ENCODE measurements at places on chromosomes 11 and 22.

- DNase-seq, result no peak
These were observed 366.8 kb downstream of the SHANK2 start for GRCh38 chr11:70885281-70886231.

DNA sequence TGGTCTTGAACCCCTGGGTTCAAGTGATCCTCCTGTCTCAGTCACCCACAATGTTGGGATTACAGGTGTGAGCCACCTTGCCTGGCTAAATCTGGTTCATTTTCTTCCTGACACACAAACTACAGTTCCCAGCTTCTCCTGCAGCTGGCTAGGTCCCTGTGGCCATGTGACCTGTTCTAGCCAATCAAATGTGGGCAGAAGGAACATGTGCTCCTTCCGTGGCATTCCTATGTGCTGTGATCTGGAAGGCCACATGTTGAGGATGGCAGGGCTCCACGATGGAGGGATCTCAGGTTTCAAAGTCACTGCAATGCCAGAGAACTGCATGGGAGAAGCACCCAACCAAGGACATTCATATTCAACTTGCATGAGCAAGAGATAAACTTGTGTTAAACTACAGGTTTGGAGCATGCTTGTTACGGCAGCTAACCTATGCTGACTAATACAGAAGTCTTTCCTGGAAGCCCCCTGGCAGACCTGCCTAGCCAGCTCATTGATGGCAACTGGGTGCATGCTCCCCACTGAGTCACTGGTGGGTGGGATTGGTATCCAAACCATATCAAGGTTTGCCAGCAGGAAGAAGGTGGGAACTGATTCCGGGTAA lies 86.0 kb downstream of the RPS6KA4 start:
- DNase-seq, result no peak

DNA sequence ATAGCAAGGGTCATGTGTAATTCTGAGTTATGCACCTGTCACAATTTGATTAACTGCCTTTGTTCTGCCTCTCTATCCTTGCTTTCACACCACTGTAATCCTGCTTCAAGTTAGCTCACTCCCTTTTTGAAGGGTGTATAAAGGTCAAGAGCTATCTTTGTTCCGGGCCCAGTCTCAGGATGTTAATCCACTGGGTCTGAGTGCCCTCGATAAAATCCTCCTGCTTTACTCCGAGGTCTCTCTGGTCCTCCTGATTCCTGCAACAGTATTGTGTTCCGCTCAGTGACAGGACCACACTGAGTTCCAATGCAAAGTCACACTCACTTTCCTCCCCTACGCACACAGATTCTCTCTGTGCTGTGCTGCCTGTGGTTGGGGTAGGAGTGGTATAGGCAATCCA lies 186.5 kb downstream of the DYNC2H1 start:
- no peak for DNase-seq

DNA sequence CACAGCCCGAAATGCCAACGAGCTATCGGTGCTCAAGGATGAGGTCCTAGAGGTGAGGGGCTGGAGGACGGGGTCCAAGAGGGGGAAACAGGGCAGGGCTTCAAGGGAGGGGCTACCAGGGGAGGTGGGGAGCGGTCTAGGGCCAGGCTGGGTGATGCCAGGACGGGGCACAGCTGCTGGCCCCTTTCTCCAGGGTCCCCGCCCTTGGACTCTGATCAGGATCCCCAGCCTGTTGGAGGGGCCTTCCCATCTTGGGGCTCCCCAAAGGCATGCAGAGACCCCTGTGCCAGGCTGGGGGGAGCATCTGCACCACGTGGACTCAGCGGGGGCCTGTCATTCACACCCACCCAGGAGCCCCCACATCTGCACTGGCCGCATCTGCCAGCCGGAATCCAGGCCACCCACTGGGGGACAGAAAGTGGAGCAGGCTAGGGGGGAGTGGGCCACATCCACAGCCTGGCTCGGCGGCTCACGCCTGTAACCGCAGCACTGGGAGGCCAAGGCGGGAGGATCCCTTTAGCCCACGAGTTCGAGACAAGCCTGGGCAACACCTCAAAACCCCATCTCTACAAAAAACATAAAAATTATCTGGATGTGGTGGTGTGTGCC lies 18.9 kb downstream of the EPS8L2 start:
- no peak for DNase-seq

- no peak for DNase-seq
These were observed 8.6 kb downstream of the PPP6R3 start for GRCh38 chr11:68469122-68469521.

- no peak for DNase-seq
These were observed 21.0 kb downstream of the PARVB start for GRCh38 chr22:44045145-44045544.

DNA sequence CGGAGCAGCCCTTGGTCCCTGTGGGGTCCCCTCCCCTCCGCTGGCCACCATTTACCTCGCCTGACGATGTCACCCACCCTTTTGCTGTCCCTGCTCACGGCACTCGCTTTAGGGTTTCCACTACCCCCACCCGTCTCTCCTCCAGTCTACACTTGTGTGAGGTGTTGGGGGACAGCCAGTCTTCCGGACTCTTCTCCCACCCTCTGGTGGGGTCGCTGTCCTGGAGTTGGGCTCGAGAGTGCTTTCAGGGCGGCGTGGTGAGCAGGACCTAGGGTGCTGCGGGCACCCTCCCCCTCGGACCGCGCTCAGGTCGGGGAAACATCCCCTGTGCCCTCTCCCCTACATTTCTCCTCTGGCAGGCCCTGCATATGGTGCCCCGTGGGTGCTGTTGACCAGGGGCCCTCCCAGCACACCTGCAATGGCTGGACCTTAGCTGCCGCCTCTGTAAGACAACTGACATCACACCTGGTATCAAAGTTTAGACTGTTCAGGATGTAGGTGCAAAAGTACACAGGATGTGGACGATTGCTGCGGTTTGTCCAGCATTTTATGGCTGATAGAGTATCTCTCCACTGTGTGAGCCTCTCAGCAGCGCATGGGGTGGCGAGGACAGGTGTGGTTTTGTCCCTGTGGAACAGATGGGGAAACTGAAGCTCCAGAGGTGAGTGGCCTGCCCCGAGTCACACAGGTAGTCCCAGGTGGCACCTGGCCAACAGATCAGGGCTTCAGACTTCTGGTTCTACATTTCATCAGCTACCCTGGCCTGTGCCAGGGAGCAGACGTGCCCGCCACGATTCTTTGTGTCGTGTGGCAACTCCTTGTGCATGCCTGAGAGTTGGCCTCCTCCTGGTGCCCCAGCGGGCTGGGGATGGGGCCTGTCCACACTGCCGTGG lies 1.2 kb downstream of the GRK2 start:
- DNase-seq, result no peak

DNA sequence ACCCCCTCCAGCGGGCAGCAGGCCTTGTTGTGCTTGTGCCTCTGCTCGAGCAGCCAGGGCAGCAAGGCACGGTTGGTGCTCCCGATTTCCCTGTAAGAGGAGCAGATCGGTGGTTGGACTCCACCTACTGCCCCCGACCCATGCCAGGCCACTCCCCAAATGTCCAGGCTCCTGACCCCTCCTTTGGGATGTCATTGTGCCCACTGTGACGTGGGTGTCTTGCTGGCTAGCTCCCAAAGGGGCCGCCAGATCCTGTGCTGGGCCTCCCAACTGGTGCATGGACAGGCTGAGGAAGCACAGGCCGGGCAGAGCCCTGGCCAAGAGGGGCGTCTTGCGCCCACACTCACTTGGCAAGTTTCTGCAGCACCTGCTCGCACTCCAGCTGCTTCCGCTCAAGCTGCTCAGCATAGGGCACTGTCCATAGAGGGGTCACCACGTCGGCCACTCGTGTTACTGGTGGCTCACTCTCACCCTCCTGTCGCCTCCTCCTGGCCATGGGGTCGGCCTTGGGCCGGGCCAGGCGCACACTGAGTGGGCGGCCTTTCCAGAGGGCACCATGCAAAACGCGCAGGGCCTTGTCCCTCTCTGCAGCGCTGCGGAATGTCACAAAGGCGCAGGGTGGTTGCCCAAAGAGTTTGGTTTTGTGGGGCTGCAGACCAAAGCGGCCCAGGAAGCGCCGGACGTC lies at the start of gene RANBP1:
Gene RANBP1, plus strand, starts transcription at position 414 of the 685 bp plus-strand sequence. Its CDS starts 81 bp downstream, at position 495.
- no peak for DNase-seq

DNA sequence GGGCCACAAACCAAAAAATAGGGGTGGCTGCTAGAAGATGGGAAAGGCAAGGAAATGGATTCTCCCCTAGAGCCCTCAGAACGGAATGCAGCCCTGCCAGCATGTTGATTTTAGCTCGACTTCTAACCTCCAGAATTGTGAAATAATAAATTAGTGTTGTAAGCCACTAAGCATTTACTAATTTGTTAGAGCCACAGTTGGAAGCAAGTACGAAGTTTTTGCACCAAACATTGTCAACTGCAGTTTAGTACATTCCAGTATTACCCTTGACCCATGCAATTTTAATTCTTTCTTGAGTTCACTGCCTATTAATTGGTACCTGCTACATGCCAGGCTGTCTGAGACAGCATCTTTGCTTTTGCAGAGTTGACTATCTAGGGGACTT lies 32.2 kb downstream of the PARVA start:
- no peak for DNase-seq

DNA sequence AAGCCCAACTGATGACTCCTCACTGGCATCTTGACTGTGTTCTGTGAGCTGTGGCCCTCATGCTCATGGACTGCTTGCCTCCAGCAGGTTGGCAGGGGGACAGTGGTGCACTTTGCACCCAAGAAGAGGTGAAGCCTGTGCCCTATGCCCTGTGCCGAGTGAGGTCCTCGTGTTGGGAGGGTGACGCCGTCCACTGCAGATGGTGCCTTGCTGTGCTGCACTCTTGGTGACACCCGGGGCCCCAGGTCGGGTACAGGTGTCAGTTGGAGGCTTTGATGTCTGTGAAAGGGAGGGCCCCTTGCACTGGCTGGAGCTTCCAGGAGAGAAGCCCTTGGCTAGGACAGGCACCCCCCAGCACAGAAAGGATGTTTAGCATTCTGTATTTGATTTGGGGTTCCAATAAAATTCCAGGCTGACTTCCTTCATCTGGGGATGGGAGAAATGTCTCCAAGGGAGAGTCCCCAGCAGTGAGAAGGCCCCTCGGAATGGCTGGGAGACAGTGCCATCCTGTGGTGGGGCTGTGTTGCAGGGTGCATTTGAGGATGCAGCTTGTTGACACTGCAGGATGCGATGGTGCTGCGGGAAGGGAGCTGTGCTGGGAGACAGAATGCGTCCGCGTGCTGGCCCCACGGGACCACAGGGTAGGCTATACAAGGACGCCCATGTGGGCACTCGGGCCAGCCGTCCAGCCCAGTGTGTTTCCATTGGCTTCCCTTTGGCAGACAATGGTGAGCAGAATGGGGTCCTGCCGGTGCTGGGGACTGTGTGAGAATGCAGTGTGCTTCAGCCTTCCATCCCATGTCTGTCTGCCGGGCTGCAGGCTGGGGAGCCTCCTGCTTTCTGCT lies 2.5 kb upstream of the ZDHHC8 start:
- peak; percentile 61 for DNase-seq

DNA sequence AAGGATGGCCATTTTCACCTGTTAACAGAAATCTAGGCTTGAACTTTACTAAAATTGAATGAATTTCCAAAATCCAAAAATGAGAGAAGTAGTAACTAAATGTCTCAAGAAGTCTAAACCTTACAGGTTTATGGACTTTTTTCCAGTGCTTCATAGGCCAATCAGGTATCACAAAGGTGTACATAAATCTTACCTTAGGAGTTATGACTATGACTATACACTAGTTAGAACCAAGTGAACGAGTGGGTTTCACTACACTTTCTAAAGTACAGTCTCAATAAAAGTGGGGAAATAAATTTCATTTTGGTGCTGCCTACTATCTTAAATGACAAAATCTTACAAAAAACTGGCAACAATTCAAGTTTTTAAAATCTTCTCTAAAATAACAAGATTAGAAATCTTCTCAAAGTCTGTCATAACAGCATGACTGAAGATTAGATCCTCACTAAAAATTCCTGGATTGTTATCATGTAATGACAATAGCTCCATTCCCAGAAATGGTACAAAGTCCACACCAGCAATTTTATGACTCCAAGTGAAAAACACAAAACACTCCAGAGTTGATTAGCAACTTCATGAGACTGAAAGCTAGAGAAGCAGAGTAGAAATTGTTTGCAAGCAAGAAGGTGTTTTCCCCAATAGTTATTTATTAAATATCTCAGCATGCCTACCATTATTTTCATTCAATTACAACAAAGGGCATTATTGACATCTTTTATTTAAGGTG lies 20.9 kb downstream of the SOX6 start:
- DNase-seq, result no peak

- DNase-seq, result no peak
These were observed 255.7 kb downstream of the BUD13 start for GRCh38 chr11:116517077-116517476.

- no peak for DNase-seq
These were observed 118.1 kb downstream of the BBOX1 start for GRCh38 chr11:27158456-27159334.

DNA sequence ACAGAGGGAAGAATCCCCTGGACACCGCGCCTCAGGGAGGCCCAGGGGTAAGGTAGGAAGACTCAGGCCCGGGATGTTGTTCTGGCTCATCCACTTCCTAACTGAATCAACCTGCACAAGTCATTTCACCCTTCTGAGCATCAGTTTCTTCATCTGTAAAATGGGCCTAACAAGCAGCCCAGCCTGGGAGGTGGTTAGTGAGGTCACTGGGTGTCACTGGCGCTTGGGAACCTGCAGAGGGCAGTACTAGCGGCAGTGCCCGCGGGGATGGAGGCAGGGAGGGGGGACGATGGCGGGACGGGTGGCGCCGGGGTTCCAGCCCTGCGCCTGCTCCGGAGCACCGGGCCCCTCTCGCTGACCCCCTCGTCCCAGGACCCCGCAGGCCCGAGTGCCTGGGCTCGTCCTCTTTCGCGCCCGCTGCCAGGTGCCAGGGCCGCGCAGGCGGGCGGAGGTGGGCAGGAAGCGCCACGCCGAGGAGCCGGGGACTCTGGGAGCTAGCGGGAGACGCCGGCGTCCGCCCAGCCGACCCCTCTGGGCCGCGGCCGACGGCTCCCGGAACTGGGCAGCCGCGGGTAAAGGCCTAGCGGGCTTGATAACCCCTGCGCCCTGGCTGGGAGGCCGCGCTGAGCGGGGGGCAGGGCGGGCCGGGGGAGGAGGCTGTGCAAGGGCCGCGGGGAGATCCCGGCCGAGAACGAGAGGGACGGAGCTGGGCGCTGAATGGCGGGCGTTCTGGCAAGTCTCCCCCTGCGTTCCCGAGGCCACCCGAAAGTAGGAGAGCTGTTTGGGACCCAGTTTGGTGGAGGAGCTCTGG lies at the start of gene NLRX1:
Gene NLRX1, plus strand, starts transcription at position 255 of the 811 bp plus-strand sequence. CDS start 2,679 bp downstream, outside the sequence.
- peak; percentile 86 for DNase-seq

DNA sequence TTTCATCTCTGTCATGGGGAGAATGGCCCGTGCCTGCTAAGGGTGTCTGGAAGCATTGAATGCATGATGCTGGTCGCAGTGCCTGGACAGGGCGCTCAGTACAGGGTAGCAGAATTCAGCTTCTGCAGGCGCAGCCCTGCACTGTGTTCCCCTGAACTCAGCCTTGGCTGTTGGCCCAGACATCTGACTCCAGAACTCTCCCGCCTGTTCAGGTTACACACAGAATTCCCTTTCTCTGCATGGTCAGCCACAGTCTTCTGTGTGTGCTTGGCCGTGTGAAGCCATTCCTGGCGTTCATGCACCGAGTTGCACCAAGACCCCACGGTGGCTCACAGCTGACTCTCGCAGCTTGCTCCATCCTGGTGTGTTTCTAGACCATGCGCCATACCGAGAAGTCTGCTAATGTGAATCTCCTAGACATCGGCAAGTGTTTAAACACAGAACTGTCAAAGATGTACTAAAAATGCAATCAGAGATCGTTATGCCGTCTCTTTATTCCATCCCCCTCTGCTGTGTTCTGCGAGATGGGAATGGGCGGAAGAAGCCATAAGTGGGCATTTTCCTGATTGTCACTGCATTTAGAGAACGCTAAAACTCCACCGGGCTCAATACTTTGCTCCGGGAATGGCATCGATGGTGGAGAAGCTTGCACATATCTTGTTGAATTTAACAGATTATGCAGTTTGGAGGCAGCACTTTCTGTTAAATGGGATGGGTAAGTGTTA lies 55.6 kb downstream of the MPPED1 start:
- DNase-seq, result no peak
